ENCODE measurements at places on chromosomes 2 and 18.
A peak's percentile ranks its signal among the peaks of the same experiment; 100 is the strongest.

DNA sequence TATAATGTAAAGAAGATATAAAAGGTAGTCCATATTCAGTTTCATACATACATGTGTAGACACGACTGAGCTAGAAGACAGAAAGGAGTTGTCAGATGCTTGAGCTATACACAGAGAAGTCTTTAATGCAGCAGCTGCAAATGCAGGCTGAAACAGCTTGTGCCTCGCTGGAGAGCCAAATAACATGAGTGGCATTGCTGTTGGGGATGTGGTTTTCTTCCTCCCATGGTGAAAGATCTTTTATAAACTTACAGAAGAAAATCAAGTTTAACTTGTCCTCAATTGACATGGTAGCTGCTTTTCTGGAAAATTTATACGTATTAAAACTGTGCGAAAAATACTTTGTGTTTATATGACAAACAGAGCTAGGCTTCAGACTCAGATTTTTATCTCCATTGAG, 16.4 kb upstream of the IL1R1 start:
- DNase-seq, result no peak

GRCh38 chr18:50119296-50119695, 75.7 kb downstream of the MYO5B start:
- DNase-seq, result no peak

- DNase-seq, result no peak
These were observed 268.8 kb downstream of the MREG start for GRCh38 chr2:215744514-215744913.

DNA sequence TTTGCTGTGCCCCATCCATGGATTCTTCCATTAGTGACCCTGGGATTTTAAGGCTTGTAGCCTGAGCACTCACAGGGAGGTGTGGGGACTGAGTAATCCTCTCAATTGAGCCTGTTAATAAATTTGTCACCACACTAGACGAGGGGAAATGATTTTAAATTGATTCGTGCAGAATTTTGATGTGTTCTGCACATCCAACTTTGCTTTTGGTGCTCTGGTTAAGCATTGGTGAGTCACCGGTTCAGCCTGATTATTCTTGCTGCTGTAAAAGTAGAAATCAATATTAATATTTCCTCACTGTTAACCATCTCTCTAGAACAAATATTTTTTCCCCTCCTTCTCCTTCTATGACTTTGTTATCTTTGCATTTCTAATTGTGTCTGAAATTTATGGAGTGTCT, 482.0 kb downstream of the TSN start:
- DNase-seq, result no peak

DNA sequence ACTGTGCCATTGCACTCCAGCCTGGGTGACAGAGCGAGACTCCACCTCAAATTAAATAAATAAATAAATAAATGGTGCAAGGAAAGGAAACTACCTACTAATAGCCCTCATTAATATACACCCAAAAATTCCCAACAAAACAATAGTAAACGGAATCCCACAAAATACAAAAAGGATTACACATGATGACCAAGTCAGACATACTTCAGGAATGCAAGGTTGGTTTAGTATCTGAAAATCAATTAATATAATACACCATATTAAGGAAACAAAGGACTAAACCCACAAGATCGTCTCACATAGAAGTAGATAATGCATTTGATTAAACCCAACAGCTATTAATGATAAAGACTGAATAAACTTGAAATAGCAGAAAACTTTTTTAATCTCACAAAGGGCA, 307.4 kb downstream of the TGIF1 start:
- no peak for DNase-seq

DNA sequence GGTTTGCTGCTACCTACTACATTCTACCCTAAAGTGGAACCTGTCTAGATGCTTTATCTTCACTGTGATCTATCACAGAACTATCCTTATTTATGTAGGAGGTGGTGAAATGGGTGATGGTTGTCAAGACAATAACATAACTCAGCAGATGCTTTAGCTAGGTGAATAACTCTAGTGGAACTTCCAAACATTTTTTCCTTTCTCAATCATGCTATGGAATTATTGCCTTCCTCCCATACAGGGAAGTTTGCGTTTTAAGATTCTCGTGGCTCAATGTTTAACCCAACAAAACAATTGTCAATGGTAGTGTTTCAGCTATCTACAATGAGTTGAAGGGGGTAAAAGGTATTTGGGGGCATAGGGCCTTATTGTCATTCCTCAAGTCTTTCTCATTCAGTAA, 82.6 kb upstream of the GLI2 start:
- peak; percentile 81 for DNase-seq

DNA sequence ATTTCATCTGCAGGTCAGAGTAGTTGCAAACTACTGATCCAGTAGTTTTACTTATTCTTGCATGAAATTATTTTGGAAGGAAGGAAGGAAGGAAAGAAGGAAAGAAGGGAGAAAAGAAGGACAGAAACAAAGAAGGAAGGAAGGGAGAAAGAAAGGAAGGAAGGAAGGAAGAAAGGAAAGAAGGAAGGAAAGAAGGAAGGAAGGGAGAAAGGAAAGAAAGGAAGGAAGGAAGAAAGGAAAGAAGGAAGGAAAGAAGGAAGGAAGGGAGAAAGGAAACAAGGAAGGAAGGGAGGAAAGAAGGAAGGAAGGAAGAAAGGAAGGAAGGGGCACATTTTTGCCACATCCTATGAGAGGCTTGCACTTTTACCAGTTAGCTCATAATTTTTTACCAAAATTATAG, 186.2 kb downstream of the LRRTM4 start:
- no peak for DNase-seq

GRCh38 chr2:15271941-15272542, 289.1 kb downstream of the NBAS start:
- DNase-seq, result peak; percentile 37

DNA sequence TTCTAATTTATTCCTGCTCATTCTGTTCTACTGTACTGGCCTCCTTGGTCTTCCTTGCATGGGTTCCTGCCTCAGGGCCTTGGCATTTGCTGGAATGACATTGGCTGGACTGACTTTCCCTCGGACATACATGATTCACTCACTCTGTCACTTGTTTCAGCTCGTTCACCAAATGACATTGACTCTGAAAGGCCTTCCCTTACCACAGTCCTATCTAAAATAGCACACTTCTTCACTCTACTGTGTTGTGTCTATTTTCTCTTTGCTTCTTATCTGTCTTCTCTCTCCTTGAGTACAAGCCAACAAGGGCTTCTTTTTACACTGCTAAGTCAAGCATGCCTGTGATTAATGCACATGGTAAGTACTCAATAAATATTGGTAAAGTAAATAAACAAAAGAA, 65.6 kb downstream of the SCG2 start:
- no peak for DNase-seq

- no peak for DNase-seq
These were observed 64.3 kb upstream of the PLA2R1 start for GRCh38 chr2:160126756-160127155.
